ENCODE measurements at places on chromosomes 5 and 9.
A peak's percentile ranks its signal among the peaks of the same experiment; 100 is the strongest.

DNA sequence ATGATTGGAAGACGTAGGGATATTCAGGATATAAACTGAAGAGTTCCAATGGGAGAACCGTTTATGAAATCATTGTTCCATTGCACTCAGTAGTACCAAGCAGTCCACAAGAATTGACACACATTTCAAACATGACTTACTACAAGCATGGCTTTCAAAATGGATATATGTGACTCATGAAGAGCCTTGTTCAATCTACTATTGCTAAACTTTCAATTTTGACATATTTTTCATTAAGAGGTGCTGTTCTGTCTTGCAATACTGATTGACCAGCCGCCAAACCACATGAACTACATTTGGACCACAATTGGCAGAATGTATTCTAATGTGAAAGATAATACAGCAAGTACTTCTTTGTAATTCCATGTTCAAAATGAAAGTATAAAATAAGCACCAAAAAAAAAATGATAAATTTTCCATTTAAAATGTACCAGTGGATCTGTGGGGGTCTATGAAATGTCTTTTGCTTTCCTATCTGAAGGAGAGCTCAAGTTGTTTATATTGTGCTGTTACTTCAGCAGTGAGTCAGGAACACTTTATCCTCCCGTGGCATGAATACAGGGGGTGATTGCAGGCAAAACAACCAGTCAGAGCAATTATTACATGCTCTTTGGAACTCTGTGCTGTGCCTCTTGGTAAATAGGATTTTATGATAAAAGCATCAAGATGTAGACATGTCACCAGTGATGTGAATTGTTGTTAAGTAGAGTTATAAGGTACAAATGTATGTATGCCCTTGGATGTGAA is 366.0 kb downstream of the ARRDC3 start:
- DNase-seq, result peak; percentile 78

GRCh38 chr5:102314328-102314727 is 18.2 kb upstream of the SLCO4C1 start:
- DNase-seq, result no peak

- DNase-seq, result peak; percentile 87
Measured at GRCh38 chr5:72366324-72366976, 46.3 kb downstream of the PTCD2 start.

GRCh38 chr5:53878015-53878414 is 317.6 kb downstream of the NDUFS4 start:
- no peak for DNase-seq

- peak; percentile 40 for DNase-seq
Measured at GRCh38 chr5:171494452-171495121, 75.1 kb downstream of the FGF18 start.

DNA sequence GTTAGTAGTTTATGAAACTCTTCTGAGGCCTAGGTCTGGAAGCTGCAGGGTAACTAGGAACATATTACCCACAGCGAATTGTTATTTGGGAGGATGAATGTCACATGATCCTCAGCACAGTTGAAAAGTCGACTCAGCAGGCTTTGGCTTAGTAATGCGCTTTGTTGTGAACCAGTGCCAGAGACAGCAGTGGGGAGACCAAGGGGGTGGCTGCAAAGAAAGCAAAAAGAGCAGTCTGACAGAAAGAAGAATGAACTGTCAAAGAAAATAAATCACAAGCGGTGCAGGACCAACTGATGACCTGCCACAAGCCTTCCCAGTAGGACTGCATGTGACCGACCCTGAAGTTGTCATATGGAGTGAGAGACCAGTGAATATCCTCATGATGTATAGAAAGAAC is 170.0 kb downstream of the CCDC171 start:
- DNase-seq, result no peak

DNA sequence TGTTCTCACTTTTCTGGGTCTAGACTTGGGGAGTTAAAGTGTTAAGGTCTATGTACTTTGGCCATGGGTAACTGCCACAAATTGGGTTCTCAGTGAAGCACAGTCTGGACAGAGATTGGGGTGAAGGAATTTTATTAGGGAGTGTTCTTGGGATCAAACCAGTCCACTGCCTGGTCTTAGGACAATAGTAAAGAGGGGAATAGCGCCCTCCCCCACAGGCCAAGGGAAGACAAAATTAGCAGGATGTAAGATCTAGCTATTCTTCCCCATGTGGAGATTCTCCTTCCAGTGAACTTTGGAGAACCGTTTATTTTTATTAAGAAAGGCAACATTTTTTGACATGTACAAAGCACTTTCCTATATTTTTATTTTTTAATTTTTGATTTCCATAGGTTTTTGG is 18.4 kb upstream of the RIC1 start:
- no peak for DNase-seq

GRCh38 chr9:97501177-97501971 is at the start of gene TMOD1:
Gene TMOD1 (plus strand): TSS chr9:97501666. CDS start chr9:97524189, 22,523 bp downstream.
- DNase-seq, result no peak

DNA sequence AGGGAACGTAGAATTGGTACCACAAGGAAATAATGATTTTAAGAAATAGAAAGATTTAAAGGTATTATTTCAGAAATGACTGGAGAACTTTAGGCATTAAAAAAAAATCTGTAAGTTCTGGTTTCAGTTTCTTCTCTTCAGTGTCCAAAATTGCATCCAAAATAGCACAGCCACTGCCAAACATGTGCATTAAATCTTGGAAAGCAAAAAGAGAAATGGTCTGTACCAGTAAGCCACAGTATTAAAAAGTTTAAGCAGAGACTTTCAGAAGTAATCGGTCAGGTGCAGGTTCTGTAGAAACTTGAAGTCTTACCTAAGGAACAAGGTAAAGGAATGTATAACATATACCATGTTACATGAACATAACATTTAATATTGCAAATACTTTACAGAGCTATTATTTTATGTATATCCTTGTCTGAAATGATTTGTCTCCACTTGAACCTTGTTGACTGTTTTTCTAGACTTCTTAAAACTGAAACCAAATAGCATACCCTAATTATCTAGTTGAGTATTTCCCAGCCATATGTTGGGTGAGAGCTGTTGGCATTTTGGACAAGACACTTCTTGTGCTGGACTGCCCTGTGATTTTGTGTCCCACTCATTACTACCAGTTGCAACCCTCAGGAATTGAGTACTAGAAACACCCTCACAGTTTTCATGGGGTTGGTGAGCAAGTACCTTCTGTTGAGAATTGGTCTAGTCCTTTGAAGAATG is 32.1 kb downstream of the NIPBL start:
- no peak for DNase-seq

DNA sequence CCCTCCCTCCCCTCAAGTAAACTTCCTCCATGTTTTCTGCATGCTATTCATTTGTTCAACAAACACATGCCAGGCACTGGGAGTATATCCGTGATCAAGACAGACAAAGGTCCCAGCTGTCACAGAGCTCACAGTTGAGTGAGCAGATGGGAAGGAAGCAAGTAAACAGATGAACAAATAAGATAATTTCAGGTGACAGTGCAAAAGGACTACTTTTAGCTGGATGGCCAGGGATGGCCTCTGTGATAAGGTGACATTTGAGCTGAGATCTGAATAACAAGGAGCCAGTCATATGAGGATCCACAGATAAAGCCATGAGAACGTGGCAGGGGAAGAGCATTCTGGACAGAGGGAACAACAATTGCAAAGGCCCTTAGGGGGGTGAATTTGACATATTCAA is 121.7 kb upstream of the RAD23B start:
- no peak for DNase-seq

Data from LHCN-M2 (cell line).